LNCaP clone FGC (cell line): ENCODE measurements at places on chromosomes 7 and 10.

- no peak for DNase-seq
Observed at GRCh38 chr7:66930341-66930740, 9.3 kb downstream of the TMEM248 start.

DNA sequence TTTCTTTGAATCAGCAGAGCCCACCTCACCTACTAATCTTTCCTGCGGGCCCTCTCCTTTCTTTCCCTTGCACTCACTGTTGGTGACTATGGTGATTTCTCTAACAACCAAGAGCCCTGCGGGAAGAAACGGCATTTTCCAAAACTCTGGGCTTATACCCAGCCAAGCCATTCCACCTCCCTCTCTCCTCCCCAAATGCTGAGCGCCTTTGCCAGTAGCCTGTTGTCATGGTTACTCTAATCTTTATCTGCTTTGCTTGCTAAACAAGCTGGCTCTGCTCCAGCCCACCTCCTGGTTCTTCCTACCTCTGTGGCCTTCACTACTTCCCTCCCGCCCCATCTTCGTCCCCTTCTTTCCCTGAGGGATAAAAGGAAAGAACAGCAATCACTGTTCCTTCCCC lies 86.7 kb downstream of the DGKI start:
- DNase-seq = no peak

- DNase-seq = no peak
Observed at GRCh38 chr10:71015674-71016073, 127.3 kb upstream of the PCBD1 start.

DNA sequence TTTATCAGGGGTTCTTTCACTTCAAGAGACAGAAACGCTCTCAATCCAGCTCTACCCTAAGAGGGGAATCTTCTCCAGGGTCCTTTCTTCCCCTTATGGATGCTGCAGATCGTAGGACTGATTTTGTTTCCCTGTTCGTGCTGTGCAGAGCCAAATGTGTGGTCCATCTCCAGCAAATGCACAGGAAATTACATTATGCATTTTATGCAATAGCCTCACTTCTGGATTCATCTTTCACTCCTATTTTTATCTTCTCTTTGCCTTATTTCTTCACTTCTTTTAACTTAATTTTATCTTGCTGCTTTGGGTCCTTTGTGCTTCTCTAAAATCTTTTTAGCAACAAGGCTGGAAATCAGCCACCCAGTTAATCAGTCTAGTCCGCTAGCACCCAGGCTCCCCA lies 184.5 kb upstream of the INHBA start:
- no peak for DNase-seq

DNA sequence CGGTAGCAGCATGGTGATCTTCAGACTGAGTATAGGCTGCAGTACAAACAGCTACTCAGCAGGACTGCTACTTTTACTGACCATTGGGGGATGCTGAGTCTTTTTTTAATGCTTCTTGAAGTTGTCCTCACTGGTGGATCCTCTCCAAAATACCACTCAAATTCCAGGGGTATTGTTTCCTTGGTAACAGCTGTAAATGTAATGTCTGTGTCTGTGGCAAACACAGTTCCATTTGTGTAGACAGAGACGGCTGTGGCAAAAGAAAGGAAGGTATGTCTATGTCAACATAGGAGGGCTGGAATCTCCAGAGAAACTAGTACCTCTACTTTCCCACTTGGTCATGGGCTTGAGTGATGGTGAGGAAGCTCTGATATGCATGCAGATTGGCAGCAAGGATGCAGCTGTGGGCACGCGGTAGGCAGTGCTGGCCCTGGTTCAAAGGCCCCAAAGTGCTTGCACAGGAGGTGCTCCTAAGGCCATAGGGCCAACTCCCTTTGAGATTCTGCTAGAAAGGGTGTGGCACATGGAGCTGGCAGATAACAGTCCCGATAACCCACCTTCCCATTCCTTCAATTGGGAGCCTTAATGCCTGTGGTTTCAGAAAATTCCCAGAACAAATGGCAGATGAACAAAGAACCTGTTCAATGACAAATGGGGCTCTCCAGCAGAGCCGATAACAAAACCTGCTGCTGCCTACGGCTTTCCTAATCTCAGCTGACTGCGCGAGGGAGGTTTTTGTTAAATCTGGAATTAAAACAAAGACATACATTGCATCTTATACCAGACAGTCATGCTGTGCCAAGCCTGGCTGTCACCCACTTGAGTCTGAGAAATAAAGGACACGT lies 43.0 kb downstream of the PKD1L1 start:
- DNase-seq = no peak

GRCh38 chr10:97771055-97771891 lies 526 bp downstream of the SFRP5 start:
- no peak for DNase-seq
